ENCODE measurements at places on chromosomes 3 and 15.

GRCh38 chr15:33894193-33894592 lies 74.1 kb upstream of the CHRM5 start:
- no peak for DNase-seq

DNA sequence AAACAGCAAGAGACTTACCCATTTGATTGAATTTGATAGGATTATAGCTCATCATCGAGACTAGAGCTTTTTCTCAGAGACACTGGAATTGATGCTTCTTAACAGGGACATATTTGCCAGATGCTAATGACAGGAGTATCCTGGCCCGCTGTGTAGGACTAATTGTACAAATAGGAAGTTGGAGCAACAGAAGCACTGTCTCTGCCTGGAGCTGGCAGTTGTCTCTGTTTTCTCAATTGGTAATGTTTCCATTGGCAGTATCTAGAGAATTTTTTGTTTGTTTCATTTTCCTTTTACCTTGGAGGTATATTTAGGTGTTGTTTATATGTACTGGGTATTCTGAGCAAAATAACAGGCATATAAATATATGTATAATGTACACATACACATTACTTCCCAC lies 8.9 kb upstream of the PCOLCE2 start:
- DNase-seq, result no peak

- no peak for DNase-seq
Observed at GRCh38 chr3:65083240-65083639, 395.4 kb upstream of the ADAMTS9 start.

DNA sequence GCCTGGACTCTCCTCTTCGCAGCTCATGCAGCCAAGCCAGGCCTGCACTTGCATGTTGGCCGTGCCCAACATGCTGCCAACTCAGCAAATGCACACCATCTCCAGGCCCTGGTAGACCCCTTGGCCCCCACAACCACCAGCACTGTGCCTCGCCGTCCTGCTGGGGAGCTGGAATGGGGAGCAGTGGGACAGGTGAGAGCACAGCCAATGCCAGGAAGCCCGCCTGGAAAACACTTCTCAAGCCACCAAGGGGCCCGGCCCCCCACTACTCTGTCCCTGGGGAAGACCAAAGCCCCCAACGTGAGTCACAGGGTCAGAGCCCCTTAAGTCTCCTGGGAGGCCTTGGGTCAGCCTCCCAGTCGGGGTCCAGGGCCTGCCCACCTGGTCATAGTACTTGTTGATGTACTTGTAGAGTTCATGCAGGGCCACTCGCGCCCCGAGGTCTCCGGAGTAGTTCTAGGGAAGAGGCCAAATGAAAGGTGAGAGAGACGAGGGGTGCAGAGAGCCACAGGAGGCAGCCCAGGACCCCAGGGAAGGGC lies 24.5 kb downstream of the PLXNB1 start:
- no peak for DNase-seq

GRCh38 chr3:169846458-169847193 lies 23.1 kb downstream of the LRRC31 start:
- DNase-seq, result no peak

GRCh38 chr3:41356775-41357174 lies 157.5 kb downstream of the CTNNB1 start:
- DNase-seq, result no peak

DNA sequence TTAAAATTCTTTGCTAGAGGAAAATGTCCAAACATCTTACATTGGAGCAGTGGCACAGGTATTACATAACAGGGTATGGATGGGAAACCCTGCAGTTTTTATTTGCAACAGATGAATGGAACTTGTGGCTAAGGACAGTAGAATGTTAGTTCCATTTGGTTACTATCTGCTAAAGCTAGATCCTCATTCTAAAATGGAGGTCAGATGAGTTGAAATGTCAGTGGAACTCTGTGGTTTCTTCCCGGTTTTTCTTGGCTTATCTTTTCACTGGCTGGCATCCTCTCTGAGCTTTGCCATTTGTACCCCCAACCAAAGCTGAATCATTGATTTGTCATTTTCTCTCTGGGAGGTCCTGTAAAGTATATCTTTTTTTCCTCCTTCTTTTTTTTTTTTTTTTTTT lies 68.9 kb downstream of the ARMC8 start:
- no peak for DNase-seq

GRCh38 chr15:37041042-37041441 lies 59.3 kb downstream of the MEIS2 start:
- DNase-seq, result no peak

DNA sequence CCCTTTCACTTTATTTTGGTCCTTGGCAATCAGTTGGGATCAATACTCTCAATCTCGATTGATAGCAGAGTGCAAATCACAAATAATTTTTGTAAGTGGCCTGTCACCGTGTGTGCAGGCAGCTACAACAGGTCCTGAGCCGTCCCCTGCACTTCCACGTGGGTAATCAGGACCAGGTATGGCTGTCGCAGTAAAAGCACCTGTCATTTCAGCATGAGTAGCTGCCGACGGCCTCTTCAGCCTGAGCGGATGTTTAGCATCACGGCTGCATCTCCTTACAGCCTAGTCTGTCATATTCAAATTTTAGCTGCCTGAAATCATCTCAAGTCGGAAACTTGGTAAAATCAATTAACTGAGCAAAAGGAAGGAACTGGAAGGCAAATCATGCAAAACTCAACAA lies 53.0 kb upstream of the FOXP1 start:
- no peak for DNase-seq

GRCh38 chr3:161422171-161422700 lies 50.9 kb upstream of the SPTSSB start:
- DNase-seq, result no peak

DNA sequence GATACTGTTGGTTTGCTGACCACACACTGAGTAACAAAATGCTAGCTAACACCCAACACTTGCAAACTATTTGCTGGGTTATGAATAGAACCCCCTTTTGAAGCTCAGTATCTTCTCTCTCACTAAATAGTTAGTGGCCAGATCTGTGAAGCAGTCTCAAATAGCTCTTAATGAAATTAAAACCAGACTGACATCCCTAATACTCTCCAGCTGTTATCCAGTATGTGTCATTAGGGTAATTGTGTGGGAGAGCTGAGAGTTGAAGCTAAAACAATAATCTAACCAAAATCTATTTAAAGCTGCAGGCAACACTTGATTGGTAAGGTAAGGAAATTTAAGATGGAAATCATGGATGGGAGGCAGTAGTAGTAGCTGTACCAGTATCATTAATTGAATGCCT lies 110.4 kb upstream of the RORA start:
- no peak for DNase-seq

DNA sequence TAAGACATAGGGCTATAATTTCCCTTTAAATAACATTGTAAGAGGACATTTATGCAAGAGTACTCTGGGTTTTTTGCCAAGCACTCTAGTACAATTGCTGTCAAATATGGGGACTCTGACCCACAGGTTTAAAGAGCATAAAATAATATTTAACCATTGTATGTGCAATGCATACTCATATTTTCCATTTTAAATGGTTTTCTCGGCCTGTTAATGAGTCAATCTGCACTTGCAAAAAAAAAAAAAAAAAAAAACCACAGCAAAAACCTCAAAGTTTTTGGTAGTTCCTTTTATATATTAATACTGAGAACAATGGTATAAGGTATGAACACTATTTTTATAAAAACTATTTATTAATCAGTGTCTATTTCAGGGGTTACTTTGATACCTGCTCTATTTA lies 304.0 kb upstream of the CBLB start:
- DNase-seq, result no peak

GRCh38 chr3:190130037-190130436 lies 9.3 kb upstream of the P3H2 start:
- DNase-seq, result no peak

DNA sequence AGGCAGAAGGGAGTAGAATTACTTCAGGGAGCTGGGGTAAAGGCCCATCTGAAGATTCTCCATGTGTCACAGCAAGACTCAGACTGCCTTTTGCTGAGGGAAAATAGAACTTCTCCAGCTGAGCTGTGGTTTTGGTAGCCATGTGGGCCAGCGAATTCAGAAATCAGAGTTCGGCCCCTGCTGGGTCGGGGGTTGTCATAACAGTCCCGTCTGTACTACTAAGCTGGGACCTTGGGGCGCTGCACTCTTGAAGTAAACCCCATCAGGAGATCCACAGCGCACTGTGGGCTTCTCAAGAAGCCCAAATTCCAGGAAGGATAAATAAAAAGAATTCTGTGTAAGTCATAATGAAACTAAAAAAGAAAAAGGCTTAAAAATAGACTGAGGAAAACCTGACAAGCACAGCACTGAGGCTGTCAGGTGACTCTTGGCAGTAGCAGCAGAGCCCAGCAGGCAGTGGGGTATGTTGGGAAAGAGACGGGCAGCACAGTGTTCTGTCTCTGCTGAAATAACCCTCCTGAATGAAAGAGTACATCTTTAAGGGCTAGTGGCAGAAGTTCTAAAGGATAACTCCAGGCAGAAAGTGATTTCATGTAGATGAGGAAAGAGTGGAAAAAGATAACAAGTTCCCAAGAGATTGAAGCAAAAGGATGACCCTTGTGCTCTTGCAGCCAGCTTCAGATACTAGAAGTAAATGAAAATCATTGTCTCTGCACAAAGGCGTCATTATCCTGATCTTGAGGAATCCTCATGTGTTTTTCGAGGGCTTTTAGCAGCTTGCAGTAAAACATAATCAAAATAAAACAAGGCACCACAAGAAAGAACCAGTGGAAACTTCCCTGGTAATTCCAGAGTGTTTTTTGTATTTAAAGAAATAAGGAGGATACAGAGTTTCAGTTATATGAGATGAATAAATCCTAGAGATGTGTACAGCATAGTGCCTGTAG lies 74.5 kb downstream of the RAB7A start:
- no peak for DNase-seq

DNA sequence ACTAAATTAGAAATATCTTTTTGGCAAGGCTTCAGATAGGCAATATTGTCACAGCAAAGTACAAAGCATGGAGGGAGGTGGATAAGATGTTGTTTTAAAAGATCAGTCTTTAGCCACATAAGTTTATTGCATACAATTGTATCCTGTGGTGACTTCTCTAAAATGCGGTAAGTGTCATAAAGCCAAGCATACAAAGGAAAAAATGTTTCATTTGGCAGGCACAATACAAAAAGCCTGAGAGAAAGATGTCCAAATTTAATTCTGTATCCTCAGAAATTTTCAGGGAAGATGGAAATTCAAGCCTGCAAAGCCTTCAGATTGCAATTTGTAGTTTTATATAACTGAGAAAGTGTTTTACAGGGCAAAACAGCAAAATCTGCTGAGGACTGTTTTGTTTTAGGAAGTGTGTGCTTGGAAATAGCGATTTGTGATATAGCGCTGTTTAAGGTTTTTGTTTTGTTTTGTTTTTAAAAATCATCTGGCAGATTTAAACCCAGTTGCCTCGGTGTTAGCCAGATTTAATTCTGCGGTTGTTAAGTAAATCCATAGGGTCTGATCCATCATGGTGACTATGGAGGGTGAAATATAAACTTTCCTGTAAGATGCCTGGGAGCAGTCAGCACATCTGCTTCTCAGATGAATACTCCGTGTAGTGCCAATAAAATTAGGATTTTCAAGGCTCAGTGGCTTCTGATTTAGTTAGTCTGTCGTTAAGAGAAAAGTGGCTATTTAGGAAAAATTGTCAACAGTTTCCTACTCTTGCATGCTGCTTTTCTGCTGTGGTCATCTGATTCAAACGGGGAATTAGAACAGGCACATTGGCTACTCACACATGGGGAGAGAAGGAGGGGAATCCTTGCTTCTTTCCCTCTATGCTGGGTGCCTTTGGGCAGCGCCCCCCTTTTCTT lies 8.0 kb downstream of the KAT2B start:
- no peak for DNase-seq

DNA sequence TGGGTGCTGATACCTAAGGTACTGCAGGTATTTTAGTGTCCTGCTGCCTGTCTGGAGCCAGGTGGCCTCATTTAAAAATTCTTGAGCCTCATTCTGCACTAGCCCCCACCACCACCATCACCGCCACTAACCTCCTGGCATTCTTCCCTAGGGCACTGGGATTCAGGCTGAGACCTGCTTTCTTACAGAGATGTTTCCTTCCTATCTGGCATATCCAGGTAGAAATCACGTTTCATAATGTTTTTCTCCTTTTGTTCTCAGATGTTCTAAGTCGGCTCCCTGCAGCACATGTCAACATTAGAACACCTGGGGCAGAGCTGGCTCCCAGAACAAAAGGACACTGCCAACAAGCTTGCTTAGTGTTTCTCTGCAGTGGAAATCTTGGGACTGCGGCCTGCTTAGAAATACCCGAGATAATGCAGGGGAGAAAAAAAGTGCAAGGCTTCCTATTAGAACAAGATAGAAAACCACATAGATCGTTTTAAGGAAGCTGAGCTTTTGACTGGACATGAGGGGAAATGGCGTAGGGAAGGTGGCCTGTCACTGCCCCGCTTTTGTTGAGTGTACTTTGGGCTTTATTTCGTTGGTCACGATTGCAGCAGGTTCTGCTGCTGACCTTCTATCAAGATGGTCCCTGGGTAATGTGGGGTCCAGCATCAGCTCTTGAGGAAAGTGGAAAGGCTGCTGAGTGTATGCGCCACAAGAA lies 59.6 kb upstream of the PPARG start:
- no peak for DNase-seq

- DNase-seq, result no peak
Observed at GRCh38 chr15:73660455-73660854, 23.7 kb upstream of the CD276 start.

GRCh38 chr3:104629038-104629437 lies 737.7 kb upstream of the ALCAM start:
- no peak for DNase-seq

- DNase-seq, result no peak
Observed at GRCh38 chr3:87227835-87228144, 681 bp downstream of the CHMP2B start.

DNA sequence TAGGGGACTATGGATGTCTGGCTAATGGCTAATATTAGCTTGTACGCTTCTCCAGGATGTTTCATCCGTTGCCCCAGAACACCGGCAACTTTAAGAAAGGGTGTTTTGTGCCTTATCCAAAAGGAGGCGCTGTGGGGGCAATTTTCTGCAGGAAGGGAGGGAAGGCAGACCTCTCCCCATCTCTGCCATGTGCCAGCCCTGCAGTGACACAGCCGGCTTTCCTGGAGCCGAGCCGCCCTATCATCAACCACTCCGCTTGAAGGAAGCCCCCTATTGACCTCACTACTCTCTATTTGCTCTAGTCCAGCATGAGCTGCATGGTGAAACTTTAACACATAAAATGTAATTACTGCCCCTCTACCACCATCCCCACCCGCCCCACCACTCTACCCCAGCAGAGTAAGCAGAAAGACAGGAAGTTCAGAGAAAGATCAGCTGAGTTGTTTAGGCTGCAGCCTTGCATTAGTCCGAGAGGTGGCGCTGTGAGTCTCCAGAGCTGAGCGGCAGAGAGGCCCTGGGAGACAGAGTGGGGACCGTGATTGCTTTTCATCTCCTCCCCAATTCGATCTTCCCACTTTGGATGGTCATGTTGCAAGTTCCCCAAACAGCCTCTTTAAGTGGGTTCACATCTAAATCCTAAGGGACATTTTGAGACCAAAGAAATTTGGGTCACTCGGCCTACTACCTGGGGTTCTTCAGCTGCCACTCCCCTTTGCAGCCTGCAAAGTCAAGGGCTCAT lies 24.5 kb upstream of the RAD18 start:
- no peak for DNase-seq
